NCI-H526 (cell line): ENCODE measurements at places on chromosomes 5 and 9.

DNA sequence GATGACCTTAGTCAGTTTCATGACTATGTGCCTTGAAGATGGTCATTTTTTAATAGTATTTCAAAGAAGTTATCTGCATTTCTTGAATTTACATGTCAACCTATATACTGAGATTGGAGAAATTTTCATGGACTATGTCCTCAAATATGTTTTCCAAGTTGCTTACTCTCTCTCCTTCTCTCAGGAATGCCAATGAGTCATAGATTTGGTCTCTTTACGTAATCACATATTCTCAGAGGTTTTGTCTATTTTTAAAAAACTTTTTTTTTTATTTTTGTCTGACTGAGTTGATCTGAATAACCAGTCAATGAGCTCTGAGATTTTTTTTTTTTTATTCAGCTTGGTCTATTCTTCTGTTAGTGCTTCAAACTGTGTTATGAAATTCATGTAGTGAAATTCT, 374.7 kb upstream of the GRIN3A start:
- no peak for DNase-seq

- DNase-seq, result peak; percentile 65
Measured at GRCh38 chr9:35910613-35911359, 1.5 kb downstream of the SPAAR start.

- no peak for DNase-seq
Measured at GRCh38 chr9:86238861-86239770, 20.3 kb downstream of the C9orf153 start.

GRCh38 chr9:35322075-35322885, 160.5 kb downstream of the UNC13B start:
- no peak for DNase-seq
